A549 treated with DMSO at 1 μM for 4 hours (cell line): ENCODE measurements at places on chromosomes 2 and 18. TPM values are rescaled to one million over a fixed set of nuclear protein-coding genes. Genes with fewer than 3 reads are reported as not detected.

Gene TSPYL6
- total RNA-seq, result not detected in 5 replicates

Gene SLC4A5
- total RNA-seq, result 0.18 to 0.41 TPM (median 0.28 TPM) in 5 replicates

Gene HOXD13
- 0.22 to 0.32 TPM (median 0.24 TPM) in 5 replicates for total RNA-seq

Gene POTEI
- 0.01 TPM in 1 of 5 replicates, not detected in the others for total RNA-seq

Gene REG1A
- total RNA-seq, result not detected in 5 replicates

Gene TMEM18
- 32.7 to 50.6 TPM (median 45.9 TPM) in 5 replicates for total RNA-seq

Gene HOXD10
- total RNA-seq, result 5.7 to 8.5 TPM (median 7.4 TPM) in 5 replicates

Gene PROM2
- total RNA-seq, result 0.33 TPM in 1 of 5 replicates, not detected in the others

Gene CABYR
- total RNA-seq, result 10.1 to 15.5 TPM (median 11.7 TPM) in 5 replicates

Gene PID1
- 2.7 to 3.5 TPM (median 2.9 TPM) in 5 replicates for total RNA-seq

Gene CPO
- 0.09 to 0.19 TPM (median 0.17 TPM) in 3 of 5 replicates, not detected in the others for total RNA-seq

Gene COL5A2
- total RNA-seq, result 56.0 to 97.1 TPM (median 87.3 TPM) in 5 replicates

Gene CNGA3
- 0.03 TPM in 1 of 5 replicates, not detected in the others for total RNA-seq

Gene PRKCE
- 10.1 to 13.1 TPM (median 10.4 TPM) in 5 replicates for total RNA-seq

Gene LRP2
- 0.01 to 0.21 TPM (median 0.03 TPM) in 4 of 5 replicates, not detected in the other for total RNA-seq

Gene PLGLB2
- 0.29 to 0.49 TPM (median 0.45 TPM) in 5 replicates for total RNA-seq

Gene UGT1A10
- total RNA-seq, result 0.05 to 0.26 TPM (median 0.10 TPM) in 3 of 5 replicates, not detected in the others

Gene SIX2
- 0.16 to 0.39 TPM (median 0.21 TPM) in 5 replicates for total RNA-seq

Gene ZNF513
- 11.6 to 14.4 TPM (median 13.7 TPM) in 5 replicates for total RNA-seq

Gene HADHA
- total RNA-seq, result 123 to 146 TPM (median 128 TPM) in 5 replicates

Gene SCYGR4
- not detected in 5 replicates for total RNA-seq

Gene CFAP65
- 0.09 to 0.19 TPM (median 0.15 TPM) in 5 replicates for total RNA-seq

Gene KRTCAP3
- 0.43 to 1.4 TPM (median 0.75 TPM) in 5 replicates for total RNA-seq

Gene CHRND
- total RNA-seq, result not detected in 5 replicates

Gene SPIRE1
- total RNA-seq, result 16.4 to 26.9 TPM (median 20.4 TPM) in 5 replicates

Gene TGFA
- total RNA-seq, result 7.4 to 9.5 TPM (median 8.6 TPM) in 5 replicates

Gene SRD5A2
- 0.02 to 0.04 TPM (median 0.03 TPM) in 4 of 5 replicates, not detected in the other for total RNA-seq

Gene FKBP7
- 9.3 to 13.2 TPM (median 10.8 TPM) in 5 replicates for total RNA-seq

Gene ACMSD
- not detected in 5 replicates for total RNA-seq

Gene ONECUT2
- total RNA-seq, result 0.31 to 0.63 TPM (median 0.57 TPM) in 5 replicates

Gene NCKAP1
- 84.4 to 113 TPM (median 102 TPM) in 5 replicates for total RNA-seq
